ENCODE measurements at places on chromosomes 3 and 15.

DNA sequence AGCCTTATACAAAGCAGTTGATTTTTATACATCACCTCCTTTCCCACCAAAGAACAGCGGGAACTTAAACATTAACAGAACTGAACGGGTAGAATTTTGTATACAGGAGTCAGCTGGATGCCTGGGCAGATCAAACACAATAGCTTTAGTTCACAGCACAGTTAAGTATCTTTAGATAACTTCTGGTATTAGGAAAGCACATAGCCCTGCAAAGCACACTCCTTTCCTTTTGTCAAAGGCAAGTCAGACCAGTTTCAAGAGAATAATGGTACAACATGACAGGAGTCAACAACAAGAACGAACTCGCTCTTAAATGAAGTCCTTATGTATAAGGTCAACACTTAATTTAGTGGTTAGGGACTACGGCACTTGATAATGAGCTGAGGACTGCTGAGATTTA, 26.3 kb downstream of the ABCC5 start:
- no peak for DNase-seq

GRCh38 chr3:159845737-159846136, 142.9 kb upstream of the IL12A start:
- DNase-seq = no peak

DNA sequence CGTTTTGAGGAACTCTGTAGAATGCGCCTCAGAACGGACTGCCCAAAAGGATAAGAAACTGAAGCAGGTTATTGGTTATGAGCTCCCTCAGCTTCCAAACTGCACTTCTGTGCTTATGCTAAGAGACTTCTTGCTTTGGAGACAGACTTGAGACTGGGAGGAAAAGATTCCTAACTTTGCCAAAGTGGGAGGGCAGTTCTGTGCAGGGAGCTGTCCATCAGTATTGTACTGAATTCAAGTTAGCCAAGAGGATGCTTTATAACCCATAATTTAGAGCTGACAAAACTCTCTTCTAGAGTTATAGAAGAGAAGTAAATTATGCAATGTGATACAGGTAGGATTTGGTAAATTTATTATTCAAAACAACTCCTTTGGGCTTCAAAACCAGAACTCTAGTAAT, 519.8 kb upstream of the GBE1 start:
- DNase-seq = no peak

- no peak for DNase-seq
Observed at GRCh38 chr3:106811376-106811775, 565.9 kb upstream of the CCDC54 start.

DNA sequence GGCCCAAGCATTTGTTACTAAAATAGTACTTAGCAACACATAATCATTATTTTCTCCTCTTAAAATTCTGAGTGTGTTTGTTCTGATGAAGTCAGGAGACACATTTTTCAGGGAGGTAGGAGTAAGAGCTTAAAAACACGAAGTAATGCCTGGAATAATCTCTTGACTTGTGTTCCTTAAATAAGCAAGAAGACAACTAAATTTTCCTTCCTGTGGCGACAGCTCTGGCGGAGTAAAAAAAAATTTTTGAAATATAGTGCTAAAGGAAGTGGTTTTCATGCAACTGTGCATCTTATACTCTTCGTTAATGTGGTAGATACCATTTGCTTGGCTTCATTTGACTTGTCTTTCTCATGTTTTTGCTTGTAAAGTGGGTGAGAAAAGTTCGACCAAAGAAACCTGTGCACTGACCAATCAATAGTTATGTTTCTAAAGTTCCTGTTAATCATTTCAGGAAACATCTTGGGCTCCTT, 11.1 kb upstream of the MBNL1 start:
- no peak for DNase-seq

DNA sequence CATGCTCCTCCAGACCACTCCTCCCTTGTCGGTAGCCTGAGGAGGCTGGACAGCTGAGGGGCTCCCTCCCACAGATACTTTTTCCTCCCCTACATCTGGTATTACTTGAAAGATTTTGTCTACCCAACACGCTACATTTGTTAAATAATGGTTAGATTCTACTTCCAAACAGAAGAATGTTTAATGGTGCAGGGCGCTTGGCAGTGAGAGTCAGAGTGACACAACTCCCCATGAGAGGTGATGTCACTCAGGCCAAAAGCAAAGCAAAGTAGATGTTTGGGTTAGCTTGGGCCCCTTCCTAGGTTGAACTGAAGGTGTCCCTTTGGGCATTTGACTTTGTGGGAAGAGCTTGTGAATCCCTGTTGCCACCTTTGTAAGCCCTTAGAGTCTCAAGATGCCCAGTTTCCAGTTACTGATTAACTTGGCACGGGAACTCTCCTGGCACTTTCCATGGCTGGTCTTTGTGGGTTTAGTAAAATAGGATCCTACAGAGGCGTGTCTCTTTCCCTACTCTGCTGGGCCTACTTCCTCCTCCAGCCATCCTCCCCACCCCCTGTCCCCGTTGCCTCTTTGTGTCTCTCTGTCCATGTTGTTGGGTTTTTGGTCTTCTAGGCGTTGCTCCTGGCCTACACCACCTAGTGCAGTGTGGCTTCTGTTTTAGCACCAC, 5.6 kb downstream of the LIMD1 start:
- DNase-seq = no peak

GRCh38 chr3:128878556-128879124, 780 bp upstream of the ACAD9 start:
- DNase-seq = no peak
